ENCODE measurements at places on chromosomes 1 and 21.

GRCh38 chr1:161092621-161093028 is 3.3 kb upstream of the NECTIN4 start:
- DNase-seq, result no peak

- no peak for DNase-seq
Measured at GRCh38 chr21:20031807-20032206, 966.4 kb upstream of the NCAM2 start.

- DNase-seq, result no peak
Measured at GRCh38 chr1:65066419-65066765, 81.6 kb upstream of the AK4 start.

DNA sequence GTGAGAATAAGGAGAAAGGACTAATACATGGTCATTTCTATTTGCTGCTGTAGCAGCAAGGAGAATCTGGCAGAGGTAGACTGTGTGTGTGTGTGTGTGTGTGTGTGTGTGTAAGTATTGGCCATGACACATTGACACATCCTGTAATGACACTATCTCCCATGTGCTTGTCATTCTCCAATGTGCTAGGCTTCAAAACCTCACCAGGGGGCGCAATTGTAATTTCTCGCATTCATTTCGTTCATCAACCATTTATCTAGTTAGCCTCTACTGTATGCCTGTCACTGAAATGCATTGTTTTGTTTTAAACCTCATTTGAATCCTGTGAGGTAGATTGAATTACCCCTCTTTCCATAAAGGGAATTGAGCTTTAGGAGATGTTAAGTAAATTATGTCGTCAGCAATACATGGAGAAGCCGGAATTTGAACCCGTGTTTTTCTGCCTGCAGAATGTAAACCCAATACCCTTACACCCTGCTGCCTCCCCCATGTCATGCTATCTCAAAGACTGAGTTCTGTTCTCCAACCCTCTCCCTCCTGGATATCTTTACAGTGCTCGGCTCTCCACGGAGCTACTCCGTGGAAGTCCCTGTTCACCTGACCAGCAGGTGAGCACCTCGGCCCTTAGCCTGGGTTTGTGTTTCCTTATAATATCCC is 100.8 kb downstream of the UCK2 start:
- DNase-seq, result no peak

DNA sequence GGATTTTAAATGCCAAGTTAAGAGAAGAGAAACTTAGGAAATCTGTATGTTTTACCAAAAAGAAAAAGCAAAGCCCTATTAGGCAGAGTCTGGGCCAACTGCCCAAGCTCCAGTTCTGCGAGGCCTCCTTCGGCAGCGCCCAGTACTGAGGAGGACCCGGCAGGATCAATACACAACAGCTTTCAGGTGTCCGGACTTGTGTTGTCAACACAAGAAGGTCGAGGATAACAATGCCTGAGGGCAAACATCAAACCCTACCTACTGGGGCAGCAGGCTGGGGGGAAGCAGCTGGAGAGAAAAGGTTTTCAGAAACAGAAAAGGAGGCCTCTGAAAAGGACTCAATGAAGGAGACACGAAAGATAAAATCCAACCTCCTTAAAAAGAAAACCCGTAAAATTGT is 98.1 kb upstream of the GJB5 start:
- DNase-seq, result no peak

DNA sequence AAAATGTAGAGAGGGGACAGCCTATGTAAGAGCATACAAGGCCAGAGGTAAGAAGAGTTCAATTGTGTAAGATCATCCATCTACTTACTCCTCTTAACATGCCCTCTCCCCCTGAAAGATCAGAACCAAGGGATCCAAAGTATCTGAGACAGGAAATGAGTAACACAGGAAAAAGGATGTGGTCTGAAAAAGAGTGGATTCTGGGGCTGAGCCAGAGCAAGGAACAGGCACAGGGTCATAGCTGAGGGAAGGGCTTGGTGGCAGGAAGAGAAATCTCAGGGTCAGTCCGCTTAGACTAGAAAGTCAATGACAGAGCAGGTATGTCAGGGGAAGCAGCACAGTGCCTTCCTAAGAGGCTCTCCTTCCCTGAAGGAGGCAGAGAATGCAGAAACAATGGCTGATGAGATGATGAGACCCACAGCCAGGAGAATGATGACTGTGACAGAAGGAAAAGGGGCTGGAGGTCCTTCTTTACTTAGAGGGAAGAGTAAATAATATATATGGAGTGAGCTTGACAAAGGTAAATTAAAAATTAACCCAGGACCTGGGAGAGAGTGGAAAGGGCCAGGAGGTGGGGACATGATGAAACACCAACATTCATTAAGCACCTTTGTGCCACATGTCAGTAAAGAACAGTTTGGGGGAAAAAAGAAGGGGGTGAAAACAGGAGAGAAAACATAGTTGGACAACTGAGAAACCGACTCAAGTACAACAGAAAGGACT is 26.2 kb upstream of the A3GALT2 start:
- DNase-seq, result no peak

DNA sequence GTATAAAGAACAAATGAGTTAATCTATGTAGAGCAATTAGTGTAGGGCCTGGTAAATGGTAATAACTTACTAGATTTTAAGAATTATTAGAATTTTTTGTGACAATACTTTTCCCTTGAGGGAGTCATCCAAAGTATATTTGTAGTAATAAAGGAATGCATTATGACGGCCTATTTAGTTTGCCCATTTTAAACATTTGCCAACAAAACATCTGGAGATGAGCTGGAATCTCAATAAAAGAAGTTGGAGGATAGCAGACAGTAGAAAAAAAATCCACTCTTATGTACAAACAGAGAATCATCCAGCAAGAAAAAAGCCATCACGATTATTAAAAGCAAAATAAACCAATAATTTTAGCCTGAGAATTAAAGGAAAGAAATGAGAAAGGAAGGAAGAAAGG is 567.3 kb upstream of the ADAMTS5 start:
- no peak for DNase-seq

DNA sequence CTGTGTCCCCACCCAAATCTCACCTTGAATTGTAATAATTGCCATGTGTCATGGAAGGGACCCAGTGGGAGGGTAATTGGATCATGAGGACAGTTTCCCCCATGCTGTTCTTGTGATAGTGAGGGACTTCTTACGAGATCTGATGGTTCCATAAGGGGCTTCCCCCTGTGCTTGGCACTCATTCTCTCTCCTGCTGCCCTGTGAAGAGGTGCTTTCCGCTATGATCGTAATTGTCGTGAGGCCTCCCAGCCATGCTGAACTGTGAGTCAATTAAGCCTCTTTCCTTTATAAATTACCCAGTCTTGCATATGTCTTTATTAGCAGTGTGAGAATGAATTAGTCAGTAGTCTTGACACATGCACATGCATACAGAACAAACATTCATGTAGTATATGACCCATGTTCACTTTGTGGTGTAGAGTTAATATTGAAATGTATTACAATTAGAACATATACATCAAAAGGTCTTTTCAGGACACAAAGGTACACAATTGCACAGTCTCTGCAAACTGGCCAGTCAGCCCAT is 16.9 kb upstream of the IFI16 start:
- no peak for DNase-seq

- no peak for DNase-seq
Measured at GRCh38 chr1:47201179-47201578, 11.3 kb upstream of the PDZK1IP1 start.

GRCh38 chr1:198845851-198846250 is 207.0 kb downstream of the PTPRC start:
- no peak for DNase-seq

GRCh38 chr1:87292684-87293493 is 35.8 kb upstream of the LMO4 start:
- DNase-seq, result no peak

- no peak for DNase-seq
Measured at GRCh38 chr1:231931846-231932454, 305.4 kb downstream of the DISC1 start.

DNA sequence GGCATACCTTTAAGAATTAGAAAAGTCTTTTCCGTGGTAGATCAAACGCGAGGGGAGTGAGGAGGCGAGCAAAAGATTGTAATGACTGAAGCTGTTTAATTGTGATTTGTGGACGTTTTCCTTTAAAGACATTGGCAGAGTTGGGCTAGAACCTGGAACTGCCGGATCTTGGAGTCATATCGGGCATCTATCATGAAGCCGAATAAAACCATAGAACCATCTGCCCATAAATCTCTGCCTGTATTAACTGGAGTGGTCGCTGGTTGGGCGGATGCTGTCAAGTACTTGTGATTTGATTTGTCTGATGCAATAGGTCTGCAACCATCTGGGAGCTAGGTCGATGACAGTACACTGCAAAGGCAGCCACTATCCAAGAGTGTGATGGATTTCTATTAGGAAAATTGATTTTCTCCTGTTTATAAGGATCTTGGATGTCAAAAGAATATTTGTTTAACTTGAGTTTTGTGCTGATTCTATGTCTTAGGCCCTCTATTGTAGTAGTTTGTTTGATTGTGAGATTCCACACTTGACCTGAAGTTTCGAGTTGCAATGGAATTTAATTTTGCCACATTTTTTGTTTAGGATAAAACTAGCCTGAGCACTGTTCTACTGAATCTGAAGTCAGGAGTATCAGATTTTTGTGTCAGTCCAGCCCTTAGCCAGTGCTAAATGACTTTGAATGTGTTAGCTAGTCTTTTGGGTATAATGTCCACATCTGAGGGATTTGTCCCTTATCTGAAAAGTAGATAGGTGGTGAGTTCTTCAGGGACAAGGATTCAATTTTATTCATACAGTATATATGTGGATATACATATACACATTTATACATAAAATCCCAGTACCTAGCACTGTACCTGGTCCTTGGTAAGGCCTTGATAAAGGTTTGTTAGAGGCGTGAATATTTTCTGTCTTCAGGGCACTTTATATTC is 1.2 kb downstream of the SARS1 start:
- DNase-seq, result peak; percentile 58

- DNase-seq, result no peak
Measured at GRCh38 chr21:31143036-31143435, 104.8 kb upstream of the KRTAP19-8 start.

GRCh38 chr1:221035662-221036153 is 156.5 kb downstream of the HLX start:
- no peak for DNase-seq

- DNase-seq, result no peak
Measured at GRCh38 chr1:235017719-235018118, 110.9 kb downstream of the TOMM20 start.

DNA sequence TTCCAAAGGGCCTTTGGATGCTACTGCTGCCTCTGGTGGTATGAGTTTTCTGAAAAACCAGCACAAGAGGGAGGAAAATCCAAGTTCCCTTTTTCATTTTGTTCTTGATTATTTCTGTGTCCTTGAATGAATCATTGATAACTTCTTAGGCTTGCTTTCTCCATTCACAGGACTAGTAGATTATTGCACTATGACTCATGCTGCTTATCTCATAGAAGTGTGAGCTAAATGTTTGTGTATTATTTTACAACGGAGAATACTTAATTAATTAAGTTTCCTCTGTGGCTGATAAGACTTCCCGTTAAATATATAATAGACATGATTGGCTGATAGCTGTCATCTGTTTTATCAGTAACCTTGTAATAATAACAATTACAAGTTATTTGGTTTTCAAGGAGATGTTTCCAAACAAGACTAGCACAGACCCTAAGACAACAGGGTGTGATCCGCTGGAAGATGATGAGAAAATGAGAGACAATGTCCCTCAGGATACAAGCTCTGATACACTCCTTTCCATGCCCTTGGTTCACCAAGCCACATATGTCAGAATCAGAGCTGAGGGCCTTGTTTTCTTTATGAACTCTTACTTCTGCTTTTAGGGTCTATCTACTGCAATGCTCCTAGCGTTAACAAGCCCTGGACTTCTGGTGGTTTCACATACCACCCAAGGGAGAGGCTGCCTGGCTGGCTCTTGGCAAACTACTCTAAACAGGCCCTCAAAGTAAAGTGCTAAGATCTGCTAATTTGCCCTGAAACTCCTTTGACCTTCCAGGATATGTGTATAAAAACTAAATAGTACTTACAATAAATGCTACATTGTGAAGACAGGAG is 1078.3 kb downstream of the TTLL7 start:
- no peak for DNase-seq

- no peak for DNase-seq
Measured at GRCh38 chr1:215279682-215280081, 197.1 kb downstream of the KCNK2 start.

GRCh38 chr1:227280836-227281235 is 37.5 kb downstream of the CDC42BPA start:
- no peak for DNase-seq

- DNase-seq, result peak; percentile 24
Measured at GRCh38 chr1:91402023-91402422, 2.6 kb downstream of the HFM1 start.

GRCh38 chr1:183931646-183932271 is 105.8 kb downstream of the COLGALT2 start:
- no peak for DNase-seq

DNA sequence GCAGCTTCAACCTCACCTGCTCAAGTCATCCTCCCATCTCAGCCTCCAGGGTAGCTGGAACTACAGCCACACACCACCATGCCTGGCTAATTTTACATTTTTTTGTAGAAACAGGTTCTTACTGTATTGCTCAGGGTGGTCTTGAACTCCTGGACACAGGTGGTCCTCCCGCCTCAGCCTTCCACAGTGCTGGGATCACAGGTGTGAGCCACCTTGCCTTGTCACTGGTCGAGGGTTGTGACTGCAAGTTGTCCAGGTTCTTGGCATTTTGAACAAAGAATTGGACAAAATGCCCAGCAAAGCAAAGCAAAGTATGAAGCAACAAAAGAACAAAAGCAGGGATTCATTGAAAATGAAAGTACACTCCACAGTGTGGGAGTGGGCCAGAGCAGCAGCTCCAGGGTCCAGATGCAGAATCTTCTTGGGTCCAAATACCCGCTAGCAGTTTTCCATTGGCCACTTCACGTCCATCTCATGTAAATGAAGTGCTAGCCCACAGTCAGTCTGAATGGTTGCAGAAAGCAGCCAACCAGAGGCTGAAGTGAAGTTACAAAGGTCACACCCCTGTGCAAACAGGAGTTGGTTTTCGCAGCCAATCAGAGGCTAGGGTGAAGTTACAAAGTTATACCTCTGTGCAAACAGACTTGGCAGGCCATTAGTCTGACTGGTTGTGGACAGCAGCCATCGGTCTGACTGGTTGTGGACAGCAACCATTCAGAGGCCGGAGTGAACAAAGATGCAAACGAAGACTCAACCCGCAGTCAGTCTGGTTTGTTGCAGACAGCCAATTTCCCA is 109.5 kb upstream of the KIF26B start:
- DNase-seq, result no peak

- DNase-seq, result no peak
Measured at GRCh38 chr21:26674323-26674722, 101.2 kb upstream of the CYYR1 start.

DNA sequence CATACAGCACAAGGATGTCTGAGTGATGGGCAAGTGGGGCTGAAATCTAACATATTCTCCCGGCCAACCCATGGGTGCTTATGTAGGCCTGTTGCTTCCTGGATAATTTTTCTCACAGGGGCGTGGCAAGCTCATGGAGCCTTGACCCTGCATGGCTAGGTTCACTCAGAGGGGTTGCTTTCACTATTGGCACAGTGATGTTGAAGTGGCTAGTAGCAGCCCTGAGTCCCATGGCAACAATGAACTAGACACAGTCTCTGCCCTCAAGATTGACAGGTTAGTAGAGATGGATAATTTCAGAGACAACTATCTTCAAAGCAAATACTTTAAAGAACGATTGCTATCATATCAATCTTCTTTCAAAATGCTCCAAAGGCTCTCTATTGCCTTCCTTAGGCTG is 6.5 kb upstream of the MAB21L3 start:
- DNase-seq, result no peak

GRCh38 chr1:62325081-62325480 is 5.8 kb upstream of the KANK4 start:
- no peak for DNase-seq

GRCh38 chr1:224884361-224884801 is 45.1 kb upstream of the DNAH14 start:
- DNase-seq, result no peak

GRCh38 chr1:239757716-239758115 is 334.0 kb upstream of the FMN2 start:
- DNase-seq, result no peak
